IPS DF 6.9 (cell line): ENCODE measurements at places on chromosomes 5 and 9.

GRCh38 chr5:179762781-179763176 is 30.2 kb downstream of the MAML1 start:
- DNase-seq: no peak

DNA sequence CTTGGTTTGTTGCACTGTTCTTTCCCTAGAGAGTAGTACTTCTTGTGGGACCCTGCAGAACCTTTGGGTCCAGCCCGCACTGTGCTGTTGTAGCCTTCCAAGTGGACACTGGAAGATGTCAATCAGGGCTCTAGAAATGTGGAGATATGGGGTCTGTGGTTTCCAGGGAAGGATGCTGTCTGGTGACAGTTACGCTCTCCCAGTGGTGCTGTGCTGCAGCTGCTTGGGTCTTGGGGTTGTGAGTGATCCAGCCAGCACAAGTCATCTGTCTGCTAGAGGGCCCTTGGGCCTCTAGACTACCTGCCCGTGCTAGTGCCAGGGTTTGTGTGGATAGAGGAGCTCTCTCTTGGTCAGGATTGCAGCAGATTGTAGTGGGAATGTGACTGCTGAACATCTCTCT is 484.5 kb downstream of the DMAC1 start:
- DNase-seq: no peak

DNA sequence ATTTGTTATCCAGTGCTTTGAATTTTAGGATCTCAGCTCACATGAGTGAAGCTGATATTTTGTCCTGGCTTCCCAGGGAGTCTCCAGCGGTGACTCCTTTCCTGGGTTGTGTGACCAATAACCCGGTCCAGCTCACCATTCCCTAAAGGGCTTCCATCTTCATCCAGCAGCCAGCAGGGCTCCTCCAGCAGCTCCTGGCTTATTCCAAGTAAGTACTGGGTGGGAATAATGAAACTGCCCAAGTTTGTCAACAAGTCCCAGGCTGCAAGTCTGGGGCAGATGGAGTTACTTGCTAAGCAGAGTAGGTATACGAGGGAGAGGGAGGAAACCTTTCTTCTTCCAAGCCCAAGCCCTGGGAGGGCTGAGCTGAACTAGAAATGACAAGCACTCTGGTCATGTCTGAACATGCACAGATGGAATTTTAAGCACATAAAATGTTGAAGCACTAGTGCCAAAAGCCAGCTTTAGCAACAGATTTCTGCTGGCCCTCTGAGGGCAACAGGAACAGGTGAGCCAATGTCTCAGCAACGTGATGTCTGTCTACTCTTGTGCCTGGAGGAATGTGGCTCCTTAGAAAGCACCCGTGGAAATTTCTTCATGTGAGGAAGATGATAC is 153.7 kb upstream of the DAPK1 start:
- DNase-seq: no peak

GRCh38 chr5:78482948-78483347 is 122.5 kb downstream of the SCAMP1 start:
- no peak for DNase-seq
